ENCODE measurements at places on chromosomes 11 and 22. TPM values are rescaled to one million over a fixed set of nuclear protein-coding genes. Genes with fewer than 3 reads are reported as not detected.

The BEST1 gene
- total RNA-seq, result 0.43 TPM

The MAJIN gene
- 0.47 TPM for total RNA-seq

The TMEM191C gene
- 0.20 TPM for total RNA-seq

The A4GALT gene
- 3.6 TPM for total RNA-seq
